ENCODE measurements at places on chromosomes 11 and 22.

DNA sequence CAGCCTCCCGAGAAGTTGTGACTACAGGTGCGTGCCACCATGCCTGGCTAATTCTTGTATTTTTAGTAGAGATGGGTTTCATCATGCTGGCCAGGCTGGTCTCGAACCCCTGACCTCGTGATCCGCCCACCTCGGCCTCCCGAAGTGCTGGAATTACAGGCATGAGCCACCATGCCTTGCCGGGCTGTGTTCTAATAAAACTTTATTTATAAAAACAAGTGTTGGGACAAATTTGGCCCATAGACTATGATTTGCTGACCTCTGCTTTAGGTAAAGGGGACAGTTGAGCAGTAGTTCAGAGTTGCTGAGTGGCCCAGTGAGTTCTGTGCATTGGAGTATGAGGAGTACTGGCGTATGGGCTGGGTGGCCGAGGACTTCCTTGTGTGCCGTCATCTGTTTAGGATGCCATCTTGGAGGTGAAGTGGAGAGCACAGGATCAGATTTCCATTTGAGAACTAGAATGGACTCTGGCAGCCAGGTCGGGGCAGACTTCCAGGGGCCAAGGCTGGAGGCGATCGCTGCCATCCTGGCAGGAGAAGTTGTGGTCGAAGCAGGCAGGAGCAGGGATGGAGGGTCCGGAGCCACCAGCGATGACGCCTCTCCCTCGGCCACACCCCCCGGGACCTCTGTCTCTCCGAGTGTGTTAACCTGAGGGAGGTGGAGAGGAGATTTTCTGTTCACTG lies 43.8 kb downstream of the FBLN1 start:
- H3K36me3 ChIP-seq, result no peaks in the 10 kb centered on the region
- H3K4me3 ChIP-seq, result no peak overlapping the region
- H3K27ac ChIP-seq, result no peak overlapping the region
- DNase-seq, result no peak
- H3K4me1 ChIP-seq, result no peaks in the 10 kb centered on the region

GRCh38 chr11:17468122-17468521 lies 8.5 kb downstream of the ABCC8 start:
- H3K4me1 ChIP-seq, result no peaks in the 10 kb centered on the region
- no peaks in the 10 kb centered on the region for H3K36me3 ChIP-seq
- DNase-seq, result no peak
- H3K27ac ChIP-seq, result no peak overlapping the region

- no peaks in the 10 kb centered on the region for H3K27me3 ChIP-seq
- no peak overlapping the region for H3K4me3 ChIP-seq
- DNase-seq, result no peak
- no peaks in the 10 kb centered on the region for H3K4me1 ChIP-seq
- H3K27ac ChIP-seq, result no peak overlapping the region
- H3K36me3 ChIP-seq, result no peaks in the 10 kb centered on the region
Measured at GRCh38 chr11:100929377-100929776, 200.2 kb downstream of the PGR start.

- H3K27me3 ChIP-seq, result peaks cover 12% of the 10 kb centered on the region
- no peak overlapping the region for H3K27ac ChIP-seq
- no peaks in the 10 kb centered on the region for H3K4me1 ChIP-seq
- H3K4me3 ChIP-seq, result no peak overlapping the region
- H3K36me3 ChIP-seq, result no peaks in the 10 kb centered on the region
- DNase-seq, result no peak
Measured at GRCh38 chr11:20207781-20208621, 47.7 kb upstream of the DBX1 start.

DNA sequence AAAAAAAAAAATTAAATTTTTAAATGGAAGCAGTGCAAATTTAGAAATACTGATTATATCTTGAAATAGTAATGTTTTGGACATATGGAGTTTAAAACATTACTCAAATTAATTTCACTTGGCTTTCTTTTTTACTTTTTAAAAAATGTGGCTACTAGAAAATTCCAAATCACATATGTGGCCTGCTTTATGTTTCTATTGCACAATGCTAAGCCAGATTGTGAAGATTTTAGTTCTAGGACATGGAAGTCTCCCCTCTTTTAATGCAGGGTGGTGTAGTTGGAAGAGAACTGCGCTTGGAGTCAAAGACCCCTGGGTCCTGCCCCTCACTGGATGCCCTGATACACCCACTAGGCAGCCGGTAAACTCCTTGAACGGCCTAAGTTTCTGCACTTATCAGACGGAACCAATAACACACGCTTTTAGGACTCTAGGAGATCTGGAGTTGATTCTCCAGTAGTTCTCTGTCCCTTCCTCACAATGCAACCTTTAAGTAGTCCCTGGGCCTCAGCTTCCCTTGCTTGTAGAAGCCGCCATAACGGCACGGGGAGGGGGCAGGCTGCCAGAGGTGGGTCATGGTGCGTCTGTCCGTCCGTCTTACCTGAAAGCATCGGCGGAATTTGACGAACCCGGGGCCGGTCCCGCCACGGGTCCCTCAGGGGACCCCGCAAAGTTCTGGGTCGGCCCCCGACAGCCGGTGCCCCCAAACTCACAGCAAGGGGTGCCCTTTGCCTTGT lies 505 bp downstream of the FAM227A start:
- peak overlapping the region; percentile 88 for H3K27ac ChIP-seq
- H3K36me3 ChIP-seq, result no peaks in the 10 kb centered on the region
- no peak for DNase-seq
- H3K4me3 ChIP-seq, result peak overlapping the region; percentile 90
- peaks cover 16% of the 10 kb centered on the region for H3K4me1 ChIP-seq
- no peaks in the 10 kb centered on the region for H3K27me3 ChIP-seq

Measured in CD4-positive, alpha-beta memory T cell (primary cell).